ENCODE measurements at places on chromosomes 11 and 22.
A peak's percentile ranks its signal among the peaks of the same experiment; 100 is the strongest.

GRCh38 chr11:120589376-120589775 lies 77.8 kb downstream of the GRIK4 start:
- no peak for DNase-seq

GRCh38 chr11:67054836-67055523 lies 1.7 kb upstream of the RHOD start:
- peak; percentile 79 for DNase-seq

DNA sequence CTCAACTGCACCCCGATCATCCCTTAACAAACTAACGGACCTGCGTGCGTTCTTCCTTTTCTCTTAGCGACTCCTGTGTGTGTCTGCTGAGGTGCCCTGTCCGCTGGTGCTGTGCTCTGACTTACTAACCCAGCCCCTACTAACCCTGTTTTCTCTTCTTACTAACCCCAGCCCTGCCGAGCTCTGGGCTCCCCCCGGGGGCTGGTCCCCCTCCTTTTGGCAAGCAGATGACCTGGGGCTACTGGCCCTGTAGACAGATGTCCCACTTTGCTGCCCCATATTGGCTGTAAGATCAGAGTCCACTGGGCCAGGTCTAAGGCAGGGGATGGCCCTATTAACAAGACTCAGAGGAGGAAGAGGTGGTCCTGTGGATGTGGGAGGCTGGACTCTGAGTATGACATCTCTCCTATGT lies 14.7 kb downstream of the MIAT start:
- DNase-seq = no peak

- no peak for DNase-seq
These were observed 1.3 kb downstream of the RBM4B start for GRCh38 chr11:66676282-66676919.

DNA sequence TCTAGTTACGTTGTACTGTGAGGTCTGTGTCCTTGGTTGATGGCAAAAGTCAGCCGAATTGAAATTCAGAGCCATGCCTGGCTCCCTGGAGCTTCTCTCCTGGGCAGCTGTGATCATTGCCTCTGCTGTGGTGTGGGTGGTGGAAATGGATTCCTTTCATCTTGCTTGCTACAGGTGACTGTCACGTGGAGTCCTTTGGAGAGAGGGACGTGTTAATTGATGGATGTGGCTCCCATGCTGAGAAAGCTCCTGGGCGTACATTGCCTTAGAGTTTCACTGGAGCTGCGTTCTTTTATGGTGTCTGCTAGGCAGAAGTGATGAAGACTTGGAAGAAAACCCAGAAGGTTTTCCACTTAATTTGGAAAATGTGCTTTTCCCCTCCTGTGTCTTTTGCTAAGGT lies 41.9 kb upstream of the PPP6R3 start:
- DNase-seq = no peak

GRCh38 chr22:38355275-38355674 lies 38.0 kb upstream of the CSNK1E start:
- DNase-seq = no peak

DNA sequence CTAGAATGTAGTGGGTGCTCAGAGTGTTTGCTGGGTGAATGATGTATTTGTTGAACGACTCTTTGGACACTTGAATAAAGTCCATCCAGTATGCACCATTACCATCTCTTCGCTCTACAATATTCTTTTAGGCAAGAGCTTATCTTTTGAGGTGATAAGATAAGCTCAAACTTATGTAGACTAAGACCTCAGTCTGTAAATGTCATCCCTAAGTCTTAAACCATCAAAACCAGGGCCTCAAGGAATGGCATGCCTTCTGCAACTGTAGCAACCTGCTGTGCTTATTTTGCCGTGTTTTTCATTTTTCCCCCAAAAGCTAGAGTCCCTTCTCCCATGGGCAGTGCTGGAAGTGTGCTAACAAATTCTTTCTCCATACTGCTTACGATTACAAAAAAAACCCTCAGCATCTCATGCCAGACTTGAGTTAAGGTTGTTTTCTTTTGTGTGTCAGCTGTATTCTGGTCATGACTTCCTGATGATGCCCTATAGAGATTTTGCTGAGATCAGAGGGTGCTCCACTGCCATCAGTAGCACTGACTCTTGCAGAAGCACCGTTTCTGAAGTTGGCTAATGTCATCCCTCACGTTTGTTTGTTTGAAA lies 27.8 kb downstream of the LIMK2 start:
- no peak for DNase-seq

DNA sequence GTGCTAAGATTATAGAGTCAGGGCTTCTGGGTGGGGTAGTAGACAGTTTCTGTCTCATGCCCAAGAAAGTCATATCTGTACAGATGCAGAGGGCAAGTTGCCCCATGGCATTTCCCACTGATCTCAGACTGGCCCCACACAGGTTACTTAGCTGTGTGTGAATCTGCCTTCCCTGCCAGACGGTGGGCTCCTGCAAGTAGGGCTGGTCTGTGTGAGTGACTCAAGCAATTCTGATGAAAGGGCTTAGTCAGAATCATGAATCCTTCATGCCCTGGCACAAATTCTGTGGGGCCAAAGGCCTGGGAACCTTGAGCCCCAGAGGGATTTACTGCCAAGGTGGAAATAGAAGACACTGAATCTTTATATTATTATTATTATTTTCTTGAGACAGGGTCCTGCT lies 30.4 kb downstream of the USH1C start:
- DNase-seq = no peak

GRCh38 chr11:62456630-62457029 lies 37.8 kb downstream of the SCGB1A1 start:
- DNase-seq = no peak

- DNase-seq = no peak
These were observed 54.7 kb downstream of the MICAL3 start for GRCh38 chr22:17969701-17970113.

DNA sequence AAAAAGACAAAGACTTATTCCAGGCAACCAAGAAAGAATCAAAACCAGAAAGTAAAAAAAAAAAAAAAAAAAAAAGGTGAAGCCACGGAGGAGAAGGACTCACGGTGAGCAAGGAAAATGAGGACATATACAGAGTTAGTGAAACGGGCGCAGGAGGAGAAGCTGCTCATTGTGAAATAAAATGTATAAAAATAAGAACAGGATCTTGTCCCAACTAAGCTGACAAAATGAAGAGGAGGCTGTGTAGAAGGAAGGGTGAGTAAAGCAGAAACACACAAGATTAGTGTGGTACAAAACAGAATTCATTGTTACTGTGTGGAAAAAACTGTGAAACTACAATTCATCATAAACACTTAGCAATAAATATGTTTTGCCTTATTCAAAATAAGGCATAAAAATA lies 7.6 kb downstream of the IL17REL start:
- no peak for DNase-seq

GRCh38 chr22:31126869-31127175 lies 4.1 kb downstream of the INPP5J start:
- no peak for DNase-seq

DNA sequence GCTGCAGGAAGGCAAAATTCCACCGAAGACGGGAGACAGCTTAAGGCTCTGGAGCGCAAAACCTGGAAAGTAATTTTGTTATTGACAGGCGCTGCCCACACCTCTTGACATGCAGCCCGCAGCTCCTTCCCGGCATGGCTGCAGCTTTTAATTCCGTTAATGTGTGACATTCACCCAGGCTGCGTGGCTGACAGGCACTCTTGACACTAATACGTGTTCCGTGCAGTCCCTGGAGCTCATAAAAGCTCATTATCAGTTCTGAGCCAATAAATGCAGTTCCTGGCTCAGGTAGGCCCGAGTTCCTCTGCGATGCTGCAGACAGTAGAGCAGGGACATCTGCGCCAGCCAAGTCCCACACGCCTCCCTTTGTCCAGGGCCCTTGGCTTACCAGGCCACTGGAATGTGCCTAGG lies 34.8 kb downstream of the TSPAN18 start:
- DNase-seq = no peak

DNA sequence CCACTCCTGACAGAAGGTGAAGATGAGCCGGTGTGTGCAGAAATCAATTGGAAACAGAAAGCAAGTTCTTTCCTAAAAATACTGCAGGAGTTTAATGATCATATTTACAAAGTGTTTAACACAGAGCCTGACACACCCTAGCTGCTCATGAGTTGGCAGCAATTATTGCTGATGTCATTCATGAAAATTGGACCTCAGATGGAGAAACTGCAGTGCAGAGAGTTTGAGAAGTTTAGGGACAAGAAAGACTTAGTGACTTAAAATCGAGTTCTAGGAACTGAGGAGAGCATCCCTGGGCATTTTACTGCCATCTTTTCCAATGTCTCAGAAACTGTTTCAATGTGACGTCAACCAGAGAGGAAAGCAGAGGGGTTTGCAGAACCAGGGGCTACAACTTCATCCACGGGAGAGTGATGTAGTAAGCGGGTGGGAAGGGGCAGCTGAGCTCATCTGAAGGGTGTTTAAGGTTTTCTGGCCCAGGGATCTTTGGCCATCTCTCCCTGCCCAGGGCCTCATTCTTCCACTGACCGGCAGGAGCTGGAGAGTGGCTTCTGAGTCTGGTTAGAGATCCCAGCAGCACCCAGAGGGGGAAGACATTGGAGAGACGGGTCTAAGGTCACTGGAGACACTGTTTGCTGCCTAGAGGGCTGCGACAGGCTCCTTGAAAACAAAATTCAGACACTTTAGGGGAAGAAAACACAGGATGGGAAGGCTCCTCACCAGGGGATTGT lies 21.1 kb upstream of the IGLL5 start:
- no peak for DNase-seq

- peak; percentile 95 for DNase-seq
These were observed 8.0 kb upstream of the COMT start for GRCh38 chr22:19933341-19934241.

- no peak for DNase-seq
These were observed 11.4 kb upstream of the VSTM5 start for GRCh38 chr11:93861808-93862207.
